NCI-H1930 (cell line): ENCODE measurements at places on chromosomes 7 and 10.

DNA sequence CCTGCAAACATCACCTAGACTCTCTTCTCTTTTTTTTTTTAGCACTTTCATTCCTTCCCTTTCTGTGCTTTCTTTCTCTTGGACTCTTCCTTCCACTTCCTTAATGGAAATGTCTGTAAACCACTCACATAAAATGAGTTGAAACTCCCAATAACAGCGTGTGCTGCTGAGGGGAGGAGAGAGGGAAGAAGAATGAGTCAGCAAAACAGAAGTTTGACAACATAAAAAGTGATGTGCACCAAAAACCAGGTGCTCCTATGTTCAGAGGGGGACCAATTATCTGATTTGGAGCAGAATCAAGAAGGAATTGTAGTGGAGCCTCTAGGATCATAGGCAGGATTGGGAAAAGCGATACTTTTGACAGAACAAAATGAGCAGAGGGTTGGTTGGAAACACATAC is 712.1 kb upstream of the IGFBP3 start:
- no peak for DNase-seq

DNA sequence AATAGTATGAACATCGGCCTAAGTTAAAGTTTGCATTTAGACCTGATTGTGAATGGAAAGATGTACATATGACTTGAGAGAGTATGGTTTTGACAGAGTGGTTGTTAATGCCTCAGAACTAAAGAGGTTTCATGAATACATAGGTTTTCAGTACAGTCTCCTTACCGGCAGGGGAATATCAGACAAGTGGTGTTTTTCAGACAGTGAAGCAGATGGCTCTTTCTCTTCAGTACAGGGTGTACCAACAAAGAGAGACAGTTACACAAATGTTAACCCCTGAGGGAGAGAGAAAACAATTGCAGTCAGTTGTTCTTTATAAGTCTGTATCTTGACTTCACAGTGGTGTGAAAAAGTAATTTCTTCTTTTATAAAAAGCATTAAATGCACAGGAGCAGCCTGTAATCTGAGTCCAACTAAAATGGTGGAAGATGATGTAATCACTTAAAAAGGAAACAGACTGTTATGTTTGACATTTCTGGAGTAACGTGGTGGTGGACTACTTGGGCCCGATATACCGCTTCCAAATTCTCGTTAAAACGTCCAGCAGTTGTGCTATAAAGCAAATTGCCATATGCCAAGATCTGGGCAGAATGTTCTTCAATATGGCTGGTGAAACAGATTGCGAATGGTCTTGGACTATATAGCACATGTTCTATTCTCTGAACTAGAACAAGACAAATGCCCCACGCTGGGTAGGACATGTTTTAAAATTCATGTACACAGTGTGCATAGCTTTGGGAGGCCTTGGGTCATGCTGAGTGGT is 69.2 kb downstream of the SDK1 start:
- DNase-seq = no peak

- DNase-seq = no peak
Measured at GRCh38 chr10:91289305-91289704, 68.8 kb downstream of the PCGF5 start.

DNA sequence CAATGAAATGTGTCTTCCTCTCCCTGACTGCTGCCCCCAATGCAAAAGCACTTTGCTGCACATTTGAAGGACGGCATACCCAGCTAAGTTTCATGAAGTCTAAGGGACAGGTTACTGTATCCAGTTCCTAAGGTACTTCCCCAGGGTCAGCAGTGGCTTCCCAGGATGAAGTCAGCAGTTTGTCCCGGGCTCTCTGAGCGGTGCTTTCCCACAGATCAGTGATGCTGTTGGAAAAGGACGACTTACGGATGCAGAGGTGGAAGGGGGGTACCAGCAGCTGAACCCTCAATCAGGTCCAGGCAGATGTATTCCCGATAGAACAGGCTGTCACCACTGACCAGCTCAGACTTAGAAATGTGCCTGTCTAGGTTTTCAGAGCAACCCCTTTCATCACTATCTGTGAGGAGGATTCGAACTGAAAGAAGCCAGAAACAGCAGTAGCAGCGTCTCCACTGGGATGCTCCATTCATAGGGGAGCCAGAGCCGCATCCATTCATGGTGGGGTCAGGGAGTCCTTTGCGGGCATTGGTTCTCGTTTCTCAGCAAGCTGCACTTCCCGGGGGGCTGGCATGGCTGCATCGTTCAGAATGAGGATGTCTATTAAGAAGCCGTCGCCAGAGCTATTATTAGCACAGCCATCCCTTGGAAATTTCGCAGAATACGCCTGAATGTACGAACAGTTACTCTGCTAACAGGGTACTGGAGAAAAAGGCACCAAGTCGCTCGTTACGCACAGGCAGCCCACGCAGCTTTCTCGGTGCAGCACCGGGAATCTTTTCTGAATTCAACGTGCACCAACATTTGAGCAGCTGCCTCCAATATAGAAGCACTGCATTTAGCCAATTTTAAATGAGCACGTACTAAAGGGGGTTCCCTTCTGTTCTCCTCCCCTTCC is 303.7 kb downstream of the PRPF18 start:
- no peak for DNase-seq
